Right renal cortex interstitium (tissue), 3 donors: ENCODE measurements at places on chromosomes 3 and 15.

- no peak for DNase-seq
Measured at GRCh38 chr15:85097725-85098124, 116.1 kb downstream of the PDE8A start.

- no peak for DNase-seq
Measured at GRCh38 chr15:91099616-91099994, 452 bp upstream of the SV2B start.

DNA sequence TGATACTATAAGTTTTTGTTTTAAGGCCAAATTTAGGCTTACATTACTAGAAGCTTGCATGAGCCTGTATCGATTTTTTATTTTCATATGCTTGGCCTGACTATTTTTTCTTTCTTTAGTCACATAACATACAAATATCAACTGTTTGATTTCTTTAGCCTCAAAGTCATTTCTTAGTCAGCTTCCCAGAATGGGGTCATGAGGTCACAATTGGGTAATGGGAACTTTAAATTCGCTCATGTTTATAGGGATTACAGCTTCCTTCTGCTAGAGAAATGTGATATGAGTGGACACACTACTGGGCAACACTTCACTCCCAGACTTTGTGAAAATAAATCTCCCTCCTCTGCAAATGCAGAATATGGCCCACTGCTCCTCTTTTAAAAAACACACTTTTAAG lies 9.1 kb upstream of the TIPARP start:
- DNase-seq: no peak

- no peak for DNase-seq
Measured at GRCh38 chr3:68408626-68409025, 523.7 kb downstream of the TAFA4 start.

- DNase-seq: no peak
Measured at GRCh38 chr3:166446291-166446690, 609.1 kb upstream of the BCHE start.

DNA sequence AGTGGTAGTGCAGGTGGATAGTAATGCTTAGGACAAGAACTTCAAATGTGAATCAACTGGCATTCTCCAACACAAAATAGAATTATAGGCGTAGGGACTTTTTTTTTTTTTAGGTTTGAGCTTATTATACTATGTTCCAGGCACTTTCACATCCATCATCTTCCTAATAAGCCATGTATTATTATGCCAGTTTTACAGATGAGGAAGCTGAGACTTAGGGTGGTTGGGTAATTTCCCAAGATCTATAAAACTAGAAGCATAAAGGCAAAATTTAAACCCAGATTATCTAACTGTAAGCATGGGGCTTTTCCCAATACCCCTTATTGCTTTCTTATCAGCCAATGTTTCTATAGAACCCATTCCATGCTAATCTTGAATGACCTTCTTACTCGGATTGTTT lies 75.1 kb upstream of the ETV5 start:
- no peak for DNase-seq

GRCh38 chr3:97932387-97932801 lies 39.8 kb downstream of the RIOX2 start:
- no peak for DNase-seq

GRCh38 chr3:102020735-102021134 lies 171.4 kb downstream of the NFKBIZ start:
- no peak for DNase-seq
